NCI-H774 (cell line): ENCODE measurements at places on chromosomes 13 and 19.

DNA sequence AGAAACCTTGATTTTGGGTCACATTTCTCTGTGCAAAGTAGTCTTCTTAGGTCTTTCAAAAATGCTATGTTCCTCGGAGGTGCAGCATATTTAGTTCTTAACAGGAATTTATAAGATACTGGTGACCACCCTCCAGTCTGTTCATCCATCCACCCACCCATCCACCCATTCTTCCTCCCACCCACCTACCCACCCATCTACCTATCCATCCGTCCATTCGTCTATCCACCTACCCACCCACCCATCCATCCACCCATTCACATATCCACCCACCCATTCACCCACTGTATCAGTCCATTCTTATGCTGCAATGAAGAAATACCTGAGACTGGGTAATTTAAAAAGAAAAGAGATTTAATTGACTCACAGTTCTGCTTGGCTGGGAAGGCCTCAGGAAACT lies 74.9 kb downstream of the KCTD15 start:
- no peak for DNase-seq

DNA sequence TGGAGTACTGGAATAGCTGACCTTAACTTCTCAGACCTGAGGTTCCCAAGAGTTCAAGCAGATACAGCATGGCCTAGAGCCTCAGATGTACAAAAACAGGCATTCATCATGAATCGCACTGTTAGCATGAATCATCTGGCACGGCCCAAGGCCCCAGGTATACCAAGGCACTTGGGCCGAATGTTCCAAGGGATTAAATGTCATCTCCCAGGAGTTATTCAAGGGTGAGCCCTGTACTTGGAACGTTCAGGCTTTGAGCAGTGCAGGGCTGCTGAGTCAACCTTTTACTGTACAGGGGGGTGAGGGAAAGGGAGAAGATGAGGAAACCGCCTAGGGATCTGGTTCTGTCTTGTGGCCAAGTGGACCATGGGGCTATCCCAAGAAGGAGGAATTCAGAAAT lies 6.3 kb downstream of the KLK3 start:
- no peak for DNase-seq

GRCh38 chr19:11089254-11090013 lies at the start of gene LDLR:
Gene LDLR (plus strand): TSS chr19:11089463. CDS start chr19:11089549, 86 bp downstream.
- peak; percentile 87 for DNase-seq

- DNase-seq = no peak
Measured at GRCh38 chr13:104246955-104247354, 1180.7 kb upstream of the SLC10A2 start.

DNA sequence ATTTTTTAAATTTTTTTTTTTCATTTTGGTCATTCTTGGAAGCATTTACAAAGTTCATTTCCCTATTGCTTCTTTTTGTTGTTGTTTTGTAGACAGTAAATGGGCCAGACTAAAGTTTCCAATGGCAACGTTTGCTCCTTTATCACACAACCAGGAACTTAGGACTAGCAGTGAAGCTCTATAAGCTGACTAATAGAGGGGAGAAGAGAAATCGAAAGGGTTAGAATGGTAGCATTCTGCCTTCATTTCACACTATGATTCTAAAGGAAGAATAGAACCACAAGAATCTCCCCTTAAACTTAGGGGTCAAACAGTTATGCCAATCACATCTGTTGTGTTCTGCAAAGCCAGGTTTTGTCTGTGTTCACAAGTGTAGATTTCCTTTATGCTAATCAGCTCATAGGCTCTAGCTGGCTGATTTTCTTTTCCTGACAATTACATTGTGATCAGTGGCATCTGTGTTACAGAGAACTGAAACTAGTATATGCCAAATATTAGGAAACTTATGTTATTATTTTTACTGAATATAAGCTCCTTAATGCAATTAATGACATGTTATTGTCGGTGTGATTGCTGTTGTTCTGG lies 467.3 kb downstream of the DACH1 start:
- DNase-seq = no peak

DNA sequence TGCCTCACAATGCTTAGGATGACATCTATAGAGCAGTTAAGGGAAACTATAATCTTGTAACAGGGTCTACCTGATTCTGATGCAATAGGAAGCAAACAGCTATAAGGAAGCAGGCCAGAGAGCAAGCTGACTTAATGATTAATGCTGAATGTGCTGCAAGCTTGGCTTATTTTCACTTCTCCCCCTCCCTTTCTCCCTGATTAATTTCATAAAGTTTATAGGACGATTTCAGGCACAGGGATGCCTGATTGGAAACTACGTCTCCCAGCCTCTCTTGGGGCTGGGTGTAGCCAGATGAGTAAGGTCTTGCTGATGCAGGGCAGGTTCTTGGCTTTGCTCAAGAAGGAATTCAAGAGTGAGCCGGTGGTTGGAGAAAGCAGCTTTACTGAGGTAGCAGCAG lies 82.8 kb upstream of the MRI1 start:
- DNase-seq = no peak

GRCh38 chr19:43575955-43576878 lies 616 bp downstream of the PINLYP start:
- no peak for DNase-seq

DNA sequence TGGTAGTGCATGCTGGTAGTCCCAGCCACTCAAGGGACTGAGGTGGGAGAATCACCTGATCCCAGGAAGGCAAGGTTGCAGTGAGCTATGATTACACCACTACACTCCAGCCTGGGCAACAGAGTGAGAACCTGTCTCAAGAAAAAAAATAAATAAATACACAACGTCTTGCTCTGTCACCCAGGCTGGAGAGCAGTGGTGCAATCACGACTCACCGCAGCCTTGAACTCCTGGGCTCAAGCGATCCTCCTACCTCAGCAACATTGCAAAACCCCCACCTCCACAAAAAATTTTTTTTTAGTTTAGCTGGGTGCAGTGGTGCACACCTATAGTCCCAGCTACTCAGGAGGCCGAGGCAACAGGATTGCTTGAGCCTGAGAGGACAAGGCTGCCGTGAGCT lies 8.8 kb downstream of the TPM4 start:
- DNase-seq = no peak

DNA sequence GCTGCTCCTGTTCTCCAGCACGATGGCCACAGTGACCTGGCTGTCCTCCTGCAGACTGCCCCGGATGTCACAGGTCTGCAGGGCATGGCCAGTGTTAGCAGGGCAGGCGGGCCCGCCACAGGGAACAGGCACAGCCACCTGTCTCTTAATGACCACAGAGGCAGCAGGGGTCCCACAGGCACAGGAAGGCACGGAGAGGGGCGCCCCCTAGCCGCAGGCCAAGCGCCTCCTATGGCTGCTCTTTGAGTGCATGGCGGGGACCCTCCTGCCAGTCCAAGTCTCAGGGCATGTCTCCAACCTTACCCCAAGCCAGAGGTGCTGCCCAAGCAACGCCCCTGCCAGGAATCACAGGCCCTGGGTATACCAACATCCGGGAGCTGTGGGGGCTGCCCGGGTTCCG lies 14.1 kb downstream of the IZUMO4 start:
- DNase-seq = no peak

DNA sequence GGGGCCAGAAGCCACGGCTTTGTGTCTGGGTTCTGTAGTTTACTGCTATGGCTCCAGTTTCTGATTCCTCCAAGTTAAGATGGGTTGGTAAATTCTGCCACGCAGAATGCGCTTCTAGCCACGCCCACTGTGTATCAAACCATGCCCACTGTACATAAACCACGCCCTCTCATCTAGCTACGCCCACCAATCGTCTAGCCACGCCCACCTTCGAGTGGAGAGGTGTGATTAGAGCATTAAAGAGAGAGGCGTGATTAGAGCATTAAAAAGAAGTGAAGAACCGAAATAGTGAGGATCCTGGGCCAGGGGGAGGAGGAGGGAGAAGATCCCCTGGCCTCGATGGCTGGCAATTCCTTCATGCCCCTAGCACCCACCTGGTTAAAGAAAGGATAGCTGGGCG lies 43.7 kb upstream of the ADGRE5 start:
- DNase-seq = peak; percentile 23

DNA sequence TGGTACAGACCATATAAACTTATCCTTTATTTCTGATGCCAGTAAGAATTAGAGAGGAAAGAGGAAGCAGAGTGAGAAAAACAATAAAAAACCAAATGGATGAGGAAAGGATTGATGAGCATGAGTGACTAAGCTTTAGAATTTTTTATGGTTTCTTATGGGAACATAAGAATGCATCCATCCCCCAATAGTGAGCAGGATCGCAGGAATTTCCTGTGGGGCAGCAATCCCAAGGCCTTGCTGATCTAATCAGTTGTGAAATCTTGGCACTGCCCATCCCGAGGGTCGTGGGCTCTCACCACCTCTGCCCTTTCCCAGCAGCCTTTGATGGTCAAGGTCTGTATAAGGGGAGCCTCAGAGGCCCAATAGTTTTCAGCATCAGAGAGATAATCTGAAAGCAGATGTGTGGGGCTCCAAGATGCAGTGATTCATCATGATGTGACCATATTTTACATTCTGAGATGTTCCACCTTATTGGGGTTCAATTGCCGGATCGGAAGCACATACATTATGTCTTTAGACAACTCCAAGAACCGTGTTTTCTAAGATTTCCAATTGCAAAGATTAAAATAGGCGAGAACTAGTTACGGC lies 222.1 kb downstream of the DNAJC15 start:
- DNase-seq = no peak

DNA sequence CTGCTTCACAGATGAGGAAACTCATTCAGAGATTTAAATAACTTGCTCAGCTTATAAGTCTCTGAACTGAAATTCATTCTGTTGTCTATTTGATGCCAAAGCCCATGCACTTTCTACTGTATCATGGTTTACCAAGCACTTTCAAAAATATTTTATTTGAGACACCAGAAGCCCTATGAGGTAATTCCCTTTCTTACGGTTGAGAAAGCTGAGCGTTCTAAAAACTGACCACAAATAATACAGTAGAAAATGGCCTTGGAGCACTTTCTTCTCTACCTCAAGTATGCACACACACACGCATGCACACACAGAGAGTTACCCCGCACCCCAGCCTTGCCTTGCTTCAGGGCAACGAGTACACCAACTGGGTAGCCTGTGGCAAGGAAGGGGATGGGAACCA lies 228.5 kb downstream of the RFC3 start:
- DNase-seq = no peak

GRCh38 chr13:26948353-26948752 lies 187.8 kb upstream of the GPR12 start:
- no peak for DNase-seq

DNA sequence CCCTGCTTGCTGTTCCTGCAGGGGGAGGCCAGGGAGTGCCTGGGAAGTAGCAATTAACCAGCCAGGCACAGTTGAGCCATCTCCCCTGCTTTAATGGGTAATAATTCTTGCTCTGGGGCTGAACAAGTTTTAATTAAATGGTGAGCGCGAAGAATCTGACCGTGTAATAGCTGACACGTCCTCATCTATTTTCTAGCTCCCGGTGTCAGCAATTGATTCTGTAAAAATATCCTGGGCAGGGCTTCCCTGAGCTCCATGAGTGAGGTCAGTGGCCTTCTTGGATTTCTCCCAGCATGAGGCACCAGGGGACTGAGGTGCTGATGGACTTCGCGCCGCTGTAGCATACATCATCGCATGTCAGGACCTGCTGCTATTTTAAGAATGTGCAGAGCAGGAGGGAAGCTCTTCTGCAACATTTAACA lies 26.9 kb downstream of the SIPA1L3 start:
- DNase-seq = no peak

GRCh38 chr13:31518645-31519044 lies 220.7 kb upstream of the RXFP2 start:
- DNase-seq = no peak

DNA sequence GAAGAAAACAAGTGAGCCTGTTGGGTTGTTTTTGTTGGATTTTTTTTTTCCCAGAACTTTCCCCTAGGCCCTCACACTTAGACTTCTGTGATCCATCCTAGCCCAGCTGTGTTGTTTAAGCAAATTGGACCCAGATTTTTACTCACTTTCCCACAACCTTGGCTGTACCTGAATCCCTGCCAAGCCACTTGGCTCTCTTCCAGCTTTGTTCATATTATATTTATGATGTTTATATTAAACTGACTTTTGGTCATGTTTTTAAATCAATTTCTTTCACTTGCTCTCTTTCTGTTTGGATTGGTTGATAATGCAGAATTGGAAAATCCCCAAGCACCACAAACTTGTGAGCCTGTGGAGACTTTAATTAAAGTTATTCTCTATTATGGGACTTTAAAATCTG lies 16.6 kb downstream of the OLFM4 start:
- DNase-seq = no peak

- DNase-seq = no peak
Measured at GRCh38 chr13:23447927-23448326, 14.4 kb upstream of the SACS start.

DNA sequence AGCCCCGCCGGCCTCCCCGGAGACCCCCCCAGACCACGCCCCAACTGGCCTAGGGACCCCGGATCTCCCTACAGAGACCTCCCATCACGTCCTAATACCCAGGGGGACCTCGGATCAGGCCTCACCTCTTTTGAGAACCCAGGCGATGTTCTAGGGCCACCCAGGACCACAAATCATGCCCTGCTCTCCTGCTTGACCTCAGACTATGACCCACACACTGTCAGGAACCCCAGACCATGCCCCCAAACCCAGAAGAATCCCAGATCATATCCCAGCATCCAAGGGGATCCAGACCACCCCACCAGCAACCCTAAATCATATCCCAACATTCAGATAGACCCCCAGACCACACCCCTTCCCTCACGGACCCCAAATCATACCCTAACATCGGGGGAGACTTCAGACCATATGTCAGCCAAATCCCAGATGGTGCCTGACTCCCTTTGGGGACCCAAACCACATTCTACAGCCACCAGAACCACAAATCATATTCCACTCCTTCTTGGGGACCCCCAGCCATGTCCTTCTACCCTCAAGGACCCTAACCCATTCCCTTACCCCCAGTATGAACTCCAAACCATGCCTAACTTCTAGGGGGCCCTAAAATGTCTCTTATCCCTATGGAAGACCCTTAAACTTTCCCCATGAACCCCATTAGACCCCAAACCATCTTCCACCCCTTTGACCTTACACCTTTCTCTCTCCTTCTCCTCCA lies 611 bp upstream of the LRFN1 start:
- no peak for DNase-seq

DNA sequence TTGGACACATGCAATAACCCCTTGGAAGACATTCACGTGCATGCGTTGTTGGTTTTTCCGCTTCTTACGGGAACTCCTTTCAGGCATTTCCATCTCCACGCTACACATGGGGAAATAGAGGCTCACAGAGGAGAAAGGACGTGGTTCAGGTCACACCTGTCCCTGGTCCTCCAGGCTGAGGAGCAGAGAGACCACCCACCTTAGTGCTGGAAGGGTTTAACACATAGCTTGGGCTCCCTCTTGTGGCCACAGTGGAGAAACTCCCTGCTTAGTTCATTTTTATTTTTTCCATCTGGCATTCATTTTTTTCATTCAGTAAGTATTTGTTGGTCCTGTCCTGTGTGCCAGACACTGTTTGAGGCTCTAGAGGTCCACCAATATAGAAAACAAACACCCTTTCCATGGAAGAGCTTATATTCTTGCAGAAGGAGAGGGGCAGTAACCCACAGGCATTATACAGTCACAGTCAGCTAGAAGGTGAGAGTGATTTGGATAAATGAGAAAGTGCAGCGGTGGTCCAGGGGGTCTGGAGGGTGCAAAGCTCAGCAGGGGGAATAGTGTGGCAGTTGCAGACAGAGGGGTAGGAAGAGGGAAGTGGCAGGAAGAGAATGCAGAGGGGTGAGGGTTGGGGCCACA lies 24.2 kb upstream of the TTYH1 start:
- DNase-seq = peak; percentile 2
